ENCODE measurements at places on chromosomes 1 and 21. TPM values are rescaled to one million over a fixed set of nuclear protein-coding genes. Genes with fewer than 3 reads are reported as not detected.

PLA2G2C gene
- total RNA-seq = not detected

TXLNA gene
- total RNA-seq = 44.2 TPM

LIN28A gene
- total RNA-seq = not detected

USH2A gene
- total RNA-seq = not detected

NFASC gene
- 1.4 TPM for total RNA-seq

C1QC gene
- total RNA-seq = not detected

IFNLR1 gene
- 6.7 TPM for total RNA-seq

SLC9C2 gene
- total RNA-seq = not detected

TSTD1 gene
- total RNA-seq = 299 TPM

FLG gene
- total RNA-seq = 0.08 TPM

F3 gene
- 773 TPM for total RNA-seq

YY1AP1 gene
- 40.9 TPM for total RNA-seq

KRTAP19-3 gene
- total RNA-seq = not detected

MRPS6 gene
- 34.2 TPM for total RNA-seq

G0S2 gene
- total RNA-seq = 961 TPM

CD1B gene
- total RNA-seq = not detected

FMO4 gene
- total RNA-seq = 3.0 TPM

C8B gene
- total RNA-seq = not detected

OR6K3 gene
- not detected for total RNA-seq

TMOD4 gene
- 1.2 TPM for total RNA-seq

PTCH2 gene
- total RNA-seq = not detected

GDAP2 gene
- 11.9 TPM for total RNA-seq

MAGI3 gene
- 8.4 TPM for total RNA-seq

SYPL2 gene
- total RNA-seq = not detected

GJA8 gene
- not detected for total RNA-seq

ADGRL4 gene
- not detected for total RNA-seq

TMEM52 gene
- 0.70 TPM for total RNA-seq

CR1L gene
- not detected for total RNA-seq

Measured in hair follicular keratinocyte (primary cell).